ENCODE measurements at places on chromosomes 16 and 17.

- DNase-seq: no peak
Measured at GRCh38 chr16:27110524-27110896, 43.8 kb downstream of the C16orf82 start.

DNA sequence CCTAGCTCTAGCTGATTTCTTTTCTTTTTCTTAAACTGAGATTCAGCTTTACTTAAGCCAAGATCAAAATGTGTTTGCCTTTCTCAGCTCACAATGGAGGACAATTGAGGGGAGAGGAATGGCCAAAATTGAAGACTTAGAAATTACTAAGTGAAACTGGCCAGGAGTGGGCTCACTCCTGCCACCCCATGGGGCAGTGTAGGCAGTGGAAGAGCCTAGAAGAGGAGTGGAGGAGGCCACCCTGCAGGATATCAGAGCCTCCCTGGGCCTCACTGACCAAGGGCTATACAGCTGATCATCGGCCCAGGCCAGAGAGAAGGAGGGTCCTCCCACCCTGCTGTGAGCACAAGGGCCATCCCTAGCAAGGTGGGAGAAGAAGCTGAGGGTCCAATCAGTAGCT is 119.8 kb downstream of the CCT6B start:
- DNase-seq: no peak

GRCh38 chr17:28811651-28812090 is 30.9 kb downstream of the FAM222B start:
- peak; percentile 44 for DNase-seq

DNA sequence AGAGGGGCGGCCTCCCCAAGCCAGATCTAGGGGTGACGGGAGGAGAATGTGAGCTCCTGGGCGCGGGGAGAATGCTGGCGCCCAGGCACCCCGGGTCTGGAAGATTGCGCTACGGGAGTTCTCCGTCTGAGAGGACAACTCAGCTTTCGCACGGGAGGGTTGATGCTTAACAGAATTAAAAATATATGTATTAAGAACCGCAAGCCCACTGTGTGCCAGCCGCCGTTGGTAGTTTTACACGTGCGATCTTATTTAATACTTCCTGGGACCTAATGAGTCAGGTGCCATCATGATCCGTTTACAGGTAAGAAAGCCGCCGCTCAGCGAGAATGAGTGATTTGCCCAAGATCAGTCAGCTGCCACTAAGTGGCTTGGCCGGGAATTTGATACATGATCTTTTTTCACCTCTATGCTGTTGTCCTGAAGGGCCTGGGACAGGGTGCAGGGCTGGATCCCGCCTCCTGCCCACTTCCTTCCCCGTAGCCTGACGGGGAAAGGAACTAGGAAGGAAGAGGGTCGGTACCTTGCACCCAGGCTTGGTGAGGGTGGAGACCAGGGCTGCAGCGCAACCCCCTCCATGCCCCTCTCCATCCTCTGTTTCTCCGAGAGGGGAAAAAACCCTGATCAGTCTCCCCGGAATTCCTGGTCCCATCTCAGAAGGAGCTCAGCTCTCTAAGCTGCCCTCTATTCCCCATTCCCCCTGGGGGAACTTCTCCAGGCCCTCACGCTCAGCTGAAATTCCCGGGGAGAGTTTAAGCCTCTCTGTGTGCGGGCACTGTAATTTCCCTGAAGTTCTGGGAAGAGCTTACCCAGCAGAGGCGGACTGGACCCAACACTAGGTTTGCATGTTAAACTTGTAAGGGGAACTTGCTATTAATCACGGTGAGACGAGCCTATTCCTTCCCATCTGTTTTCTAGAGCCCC is 983 bp downstream of the VAT1L start:
- DNase-seq: no peak
